ENCODE measurements at places on chromosomes 16 and 17.

- DNase-seq, result no peak
Measured at GRCh38 chr16:50615891-50616290, 65.2 kb downstream of the SNX20 start.

- no peak for DNase-seq
Measured at GRCh38 chr16:20997147-20997546, 96.6 kb downstream of the LYRM1 start.

DNA sequence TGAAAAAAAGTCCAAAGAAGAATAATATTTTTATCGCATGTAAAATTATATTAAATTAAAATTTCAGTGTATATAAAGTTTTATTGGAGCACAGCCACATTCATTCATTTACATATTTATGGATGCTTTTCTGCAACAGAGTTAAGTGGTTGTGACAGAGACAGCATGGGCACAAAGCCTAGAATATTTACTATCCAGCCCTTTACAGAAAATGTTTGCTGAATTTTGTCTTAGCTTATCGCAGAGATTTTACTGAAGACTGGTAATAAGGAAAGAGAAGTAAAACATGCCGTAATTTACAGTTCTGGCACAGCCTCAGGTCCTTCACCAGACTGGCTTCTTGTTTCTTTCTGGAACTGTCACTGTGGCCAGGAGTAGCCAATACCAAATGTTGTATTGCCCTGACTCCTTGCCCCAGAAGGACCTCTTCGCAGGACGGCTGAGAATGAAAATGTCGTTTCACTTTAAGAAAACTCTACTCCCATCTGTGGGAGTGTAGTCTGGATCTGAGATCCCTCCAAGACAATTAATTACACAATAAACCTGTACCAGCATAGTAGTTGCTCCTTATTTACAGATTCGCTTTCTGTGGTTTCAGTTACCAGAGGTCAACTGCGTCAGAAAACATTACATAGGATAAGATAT lies 94.9 kb upstream of the GOT2 start:
- DNase-seq, result no peak

DNA sequence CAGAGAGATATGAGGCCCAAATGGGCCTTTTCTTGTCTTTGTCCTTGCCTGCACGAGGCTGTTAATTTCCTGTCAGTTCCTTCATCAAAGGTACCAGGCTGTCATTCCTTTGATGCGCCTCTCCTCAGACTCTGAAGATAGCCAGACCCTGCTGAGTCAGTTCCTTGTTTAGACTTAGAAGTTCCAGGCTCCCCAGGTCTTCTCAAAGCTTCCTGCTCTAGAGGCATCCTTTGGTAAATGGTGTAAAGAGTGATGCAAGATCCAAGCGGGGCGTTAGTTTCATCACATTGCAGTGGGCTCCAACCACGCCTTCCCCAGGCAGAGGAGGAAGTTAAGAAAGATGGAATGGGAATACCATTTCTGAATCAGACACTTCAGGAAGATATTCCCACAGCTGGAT lies 4.0 kb upstream of the CDH11 start:
- DNase-seq, result no peak

DNA sequence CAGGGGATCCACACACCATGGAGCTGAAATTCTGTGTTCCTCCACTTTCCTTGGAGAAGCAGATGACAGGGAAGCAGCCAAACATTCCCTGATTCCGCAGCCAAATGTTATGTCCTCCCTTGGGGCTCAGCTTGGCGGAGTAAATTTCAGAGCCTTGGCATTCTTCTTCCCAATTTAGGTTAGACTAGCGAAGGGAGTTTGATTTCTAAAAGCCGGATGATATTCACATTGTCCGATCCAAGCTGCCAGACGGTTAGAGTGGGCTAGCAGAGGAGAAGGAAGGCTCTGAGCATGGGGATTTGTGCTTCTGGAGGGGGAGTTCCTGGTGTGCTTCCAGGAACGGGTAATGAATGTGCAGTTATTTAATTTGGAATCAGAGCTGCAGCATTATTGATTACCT lies 380.4 kb upstream of the EEF2KMT start:
- DNase-seq, result no peak

DNA sequence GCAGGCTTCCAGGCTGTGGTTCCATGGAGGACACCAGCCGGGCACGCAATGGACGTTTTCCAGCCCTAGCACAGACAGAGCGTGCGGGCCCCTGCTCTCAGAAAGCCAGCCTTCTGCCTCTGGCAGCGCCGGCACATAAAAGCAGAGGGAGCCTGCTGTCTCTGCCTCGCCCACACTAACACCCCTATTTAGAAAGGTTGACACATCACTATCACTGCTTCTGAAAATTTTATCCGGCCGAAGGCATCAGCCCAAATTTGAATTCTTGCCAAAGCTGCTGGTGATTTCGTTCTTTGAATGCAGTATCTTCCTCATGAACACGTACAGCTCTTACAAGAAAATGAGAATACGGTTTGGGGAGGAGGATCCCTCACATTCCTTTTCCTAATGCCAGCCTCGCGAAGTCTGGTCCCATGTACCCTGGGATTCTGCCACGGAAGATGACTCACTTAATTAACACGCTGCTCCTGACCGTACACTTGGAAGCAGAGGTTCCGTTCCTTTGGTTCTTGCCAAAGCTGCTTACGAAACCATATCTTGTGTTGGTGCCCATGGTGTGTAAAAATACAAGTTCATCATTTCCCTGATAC lies 1.3 kb upstream of the RAB11FIP3 start:
- DNase-seq, result no peak

DNA sequence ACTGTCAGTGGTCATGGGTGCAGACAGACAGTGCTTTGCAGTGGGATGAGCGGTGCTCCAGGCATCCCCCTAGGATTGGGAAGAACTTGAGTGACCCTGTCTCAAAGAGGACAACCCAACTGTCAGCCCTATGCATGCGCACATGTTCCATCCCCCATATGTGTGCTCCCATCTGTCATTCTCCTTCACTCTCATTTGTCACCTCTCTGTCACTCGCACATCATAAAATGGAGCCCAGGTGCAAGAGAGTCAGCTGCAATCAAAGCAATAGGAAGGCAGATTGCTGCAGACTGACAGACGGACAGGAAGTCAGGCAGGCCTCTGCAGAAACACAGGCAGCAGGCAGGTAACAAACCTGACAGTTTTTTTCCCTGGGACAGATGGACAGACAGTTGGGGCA lies 101.8 kb upstream of the CCL1 start:
- no peak for DNase-seq

- DNase-seq, result no peak
Measured at GRCh38 chr17:43079641-43080302, 45.4 kb downstream of the BRCA1 start.

DNA sequence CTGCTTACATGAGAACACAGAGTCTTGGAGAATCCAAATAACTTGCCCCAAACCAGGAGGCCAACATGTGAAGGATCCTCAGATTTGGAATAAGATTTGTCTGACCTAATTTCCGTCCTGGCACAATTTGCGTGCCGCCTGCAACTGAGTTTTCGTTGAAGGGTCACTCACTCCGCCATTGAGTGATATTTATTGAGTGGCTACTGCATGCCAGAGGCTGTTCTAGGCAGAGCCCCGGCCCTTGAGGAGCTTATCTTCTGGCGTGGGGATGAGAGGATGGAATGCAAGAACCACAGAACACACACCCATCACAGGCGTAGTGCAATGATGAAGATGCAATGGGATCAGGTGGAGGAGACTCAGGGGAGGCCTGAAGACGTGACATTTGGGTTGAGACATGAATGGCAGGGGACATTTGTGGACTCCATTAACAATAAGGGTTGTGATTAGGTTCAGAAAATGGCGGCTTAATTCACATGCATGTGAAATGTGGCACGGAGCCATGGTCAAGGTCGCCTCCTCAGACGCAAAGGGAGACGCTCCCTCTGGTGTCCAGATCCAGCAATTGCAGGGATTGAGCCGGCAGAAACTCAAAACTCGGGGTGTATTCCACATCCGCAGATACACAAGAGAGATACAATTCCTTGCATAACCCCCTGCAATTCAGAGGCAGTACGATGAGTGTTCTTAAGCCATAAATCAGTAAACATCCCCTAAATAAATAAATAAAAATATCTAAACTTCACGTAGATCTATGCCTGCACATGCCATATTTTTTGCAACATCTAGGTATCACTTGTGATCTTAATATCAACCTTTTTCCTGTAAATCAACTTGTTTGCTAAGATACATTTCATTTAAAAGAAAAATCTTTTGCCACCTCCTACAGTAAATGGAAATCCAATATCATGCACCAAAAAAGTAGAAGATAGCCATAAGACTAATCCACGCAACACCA lies 57.9 kb upstream of the CACNG4 start:
- peak; percentile 25 for DNase-seq

DNA sequence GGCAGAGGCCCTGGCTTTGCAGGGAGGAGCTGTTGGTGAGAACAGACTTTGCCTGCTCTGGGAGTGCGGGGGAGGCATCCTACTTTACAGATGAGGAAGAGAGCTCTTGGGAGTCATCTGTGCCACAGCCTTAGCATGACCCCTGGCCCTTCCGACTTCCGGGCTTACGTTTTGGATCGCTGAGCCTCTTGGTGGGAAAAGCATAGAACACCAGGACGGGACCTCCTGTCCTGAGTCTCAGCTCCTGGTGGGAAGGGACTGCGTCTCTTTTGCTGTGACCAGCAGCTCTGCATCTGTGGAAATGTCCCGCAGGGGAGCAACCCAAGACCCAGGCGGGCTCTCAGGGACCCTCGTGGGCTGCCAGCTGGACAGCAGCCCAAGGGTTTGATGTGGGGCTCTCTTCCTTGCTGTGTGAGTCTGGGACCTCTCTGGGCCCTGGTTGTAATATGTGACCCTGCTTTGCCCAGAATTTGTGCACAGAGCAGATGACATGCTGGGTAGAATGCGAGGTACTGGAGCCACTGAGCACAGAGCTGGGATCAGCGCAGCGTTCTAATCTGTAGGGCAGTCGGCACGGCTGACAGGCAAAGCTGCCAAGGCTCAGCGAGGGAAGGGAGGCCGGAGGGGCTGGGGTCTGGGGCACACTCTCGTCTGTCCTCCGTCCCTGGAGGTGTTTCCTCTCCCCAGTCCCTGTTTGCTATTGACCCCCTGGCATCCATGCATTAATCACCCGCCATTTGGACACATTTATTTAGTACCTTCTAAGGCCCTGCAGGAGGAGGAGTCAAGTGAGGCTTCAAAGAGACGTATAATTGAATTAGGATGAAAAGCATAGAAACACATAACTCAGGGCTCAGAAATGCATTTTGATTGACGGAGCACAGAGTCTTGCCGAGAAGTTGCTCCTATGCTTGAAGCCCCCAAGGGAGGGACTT lies 64.0 kb downstream of the NT5M start:
- DNase-seq, result no peak

GRCh38 chr17:81349397-81350319 lies 45.6 kb upstream of the BAHCC1 start:
- no peak for DNase-seq

- DNase-seq, result no peak
Measured at GRCh38 chr16:72415379-72415778, 243.4 kb upstream of the PMFBP1 start.

GRCh38 chr17:61574542-61575351 lies 16.3 kb downstream of the NACA2 start:
- no peak for DNase-seq

DNA sequence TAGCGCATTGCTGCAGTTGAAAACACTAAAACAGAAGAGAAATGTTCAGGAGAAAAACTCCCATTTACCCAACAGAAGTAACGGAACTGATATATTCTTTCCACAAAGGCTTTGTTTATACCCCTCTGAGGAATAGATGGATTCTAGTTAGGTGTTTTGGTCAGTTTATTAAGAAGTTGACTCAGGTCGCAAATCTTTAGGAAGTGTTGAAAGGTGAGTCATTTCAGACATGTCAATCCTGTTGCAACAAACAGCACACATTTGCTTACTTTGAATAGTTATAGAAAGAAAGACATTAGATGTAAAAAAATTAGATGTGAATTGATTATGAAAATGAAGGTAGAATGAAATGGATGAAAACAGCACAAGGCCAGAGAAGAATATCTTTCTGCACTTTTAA lies 941.0 kb downstream of the KCNJ2 start:
- DNase-seq, result no peak

DNA sequence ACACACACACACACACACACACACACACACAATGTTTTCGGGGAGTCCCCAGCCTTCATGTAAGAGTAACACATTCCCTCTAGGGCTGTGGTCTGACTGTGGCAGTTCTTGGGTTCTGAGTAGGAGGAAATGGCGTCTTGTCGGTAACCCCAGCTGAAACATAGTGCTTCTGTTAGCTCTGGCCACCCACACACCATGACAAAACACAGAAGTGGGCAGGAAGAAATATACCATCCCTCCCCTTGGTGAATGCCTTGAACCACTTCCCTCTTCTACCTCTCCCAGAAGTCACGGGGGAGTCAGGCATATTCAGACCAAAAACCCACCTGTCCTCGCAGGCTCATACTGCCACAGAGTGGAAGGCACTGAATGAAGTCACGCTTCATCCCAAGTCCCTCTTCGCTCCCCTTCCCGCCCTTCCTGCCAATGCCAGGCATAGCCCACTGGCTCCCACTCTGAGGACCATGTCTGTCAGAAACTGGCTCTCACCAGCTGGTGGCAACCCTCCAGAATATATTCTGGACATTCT lies 11.5 kb downstream of the SLC35B1 start:
- DNase-seq, result no peak

DNA sequence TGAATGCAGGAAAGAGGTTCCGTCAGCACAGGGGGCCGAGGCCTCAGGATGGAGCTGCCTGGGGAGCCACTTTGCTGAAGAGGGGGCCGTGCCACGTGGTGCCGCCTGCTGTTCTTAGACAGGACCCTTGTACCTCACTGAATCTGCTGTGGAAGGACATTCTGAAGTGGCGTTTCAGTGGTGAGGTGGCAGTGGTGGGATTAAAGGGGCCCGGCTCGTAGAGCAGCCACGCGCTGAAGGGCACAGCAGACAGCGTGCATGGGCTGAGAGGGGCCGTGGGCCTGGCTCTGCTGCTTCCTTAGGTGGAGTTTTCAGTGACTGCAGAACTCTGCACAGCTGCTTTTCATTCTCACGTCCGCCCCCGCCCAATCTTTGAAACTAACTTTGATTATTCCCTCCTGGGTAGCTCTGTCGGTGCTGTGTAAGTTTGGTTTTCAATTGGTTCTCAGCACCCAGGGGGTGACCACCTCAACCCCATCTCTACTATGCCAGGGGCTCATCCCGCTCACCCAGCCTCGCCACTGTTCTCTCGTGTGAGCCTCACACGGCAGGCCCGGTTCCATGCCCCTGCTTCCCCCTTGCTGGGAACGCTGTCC lies 70.3 kb downstream of the SEC14L1 start:
- DNase-seq, result no peak
